ENCODE measurements at places on chromosomes 1 and 21. TPM values are rescaled to one million over a fixed set of nuclear protein-coding genes. Genes with fewer than 3 reads are reported as not detected.

Gene C1orf87
- 0.15 TPM for total RNA-seq

Gene KRTAP22-2
- not detected for total RNA-seq

Gene MMP23B
- total RNA-seq: 2.5 TPM

Gene VCAM1
- 2.9 TPM for total RNA-seq

Gene REN
- not detected for total RNA-seq

Gene FAM43B
- 0.33 TPM for total RNA-seq

Gene FABP3
- total RNA-seq: 109 TPM

Gene MTOR
- 44.7 TPM for total RNA-seq

Gene PRR9
- not detected for total RNA-seq

Gene DMRTA2
- 0.15 TPM for total RNA-seq

Gene PDZK1IP1
- total RNA-seq: not detected

Gene TRABD2B
- not detected for total RNA-seq

Gene SPRR1A
- not detected for total RNA-seq
